ENCODE measurements at places on chromosomes 4 and X.

GRCh38 chrX:148691456-148691855 lies 191.0 kb downstream of the AFF2 start:
- DNase-seq = no peak

DNA sequence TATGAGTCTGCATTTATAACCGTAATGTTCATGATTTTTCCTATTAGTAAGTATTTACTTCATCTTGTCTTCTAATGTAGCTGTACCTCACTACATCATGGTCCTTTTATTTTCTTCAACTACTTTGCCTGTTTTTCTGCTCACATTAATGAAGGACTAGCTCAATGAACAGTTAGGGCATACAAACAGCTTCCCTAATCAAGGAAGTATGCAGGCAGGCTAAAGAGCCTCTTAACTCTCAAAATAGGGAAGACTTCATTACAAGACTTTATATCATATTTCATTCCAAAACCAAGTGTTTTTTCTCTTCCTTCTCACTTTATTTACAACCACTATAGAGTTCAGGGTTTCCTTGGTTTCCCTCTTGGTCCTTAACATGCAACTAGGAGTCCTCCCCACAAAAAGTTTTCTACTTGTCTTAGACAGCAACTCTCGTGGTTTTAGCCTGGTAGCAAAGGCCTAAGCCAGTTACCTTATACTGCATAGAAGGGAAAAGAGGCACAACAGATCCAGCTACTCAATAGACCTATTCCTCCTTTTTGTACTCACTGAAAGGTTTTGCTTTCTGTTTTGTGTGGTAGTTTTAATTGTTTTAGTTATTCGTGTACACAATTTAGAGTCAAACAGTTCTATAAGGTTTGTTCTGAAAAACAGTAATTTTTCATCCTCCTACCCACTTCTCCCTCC lies 40.8 kb downstream of the SMIM14 start:
- DNase-seq = no peak

DNA sequence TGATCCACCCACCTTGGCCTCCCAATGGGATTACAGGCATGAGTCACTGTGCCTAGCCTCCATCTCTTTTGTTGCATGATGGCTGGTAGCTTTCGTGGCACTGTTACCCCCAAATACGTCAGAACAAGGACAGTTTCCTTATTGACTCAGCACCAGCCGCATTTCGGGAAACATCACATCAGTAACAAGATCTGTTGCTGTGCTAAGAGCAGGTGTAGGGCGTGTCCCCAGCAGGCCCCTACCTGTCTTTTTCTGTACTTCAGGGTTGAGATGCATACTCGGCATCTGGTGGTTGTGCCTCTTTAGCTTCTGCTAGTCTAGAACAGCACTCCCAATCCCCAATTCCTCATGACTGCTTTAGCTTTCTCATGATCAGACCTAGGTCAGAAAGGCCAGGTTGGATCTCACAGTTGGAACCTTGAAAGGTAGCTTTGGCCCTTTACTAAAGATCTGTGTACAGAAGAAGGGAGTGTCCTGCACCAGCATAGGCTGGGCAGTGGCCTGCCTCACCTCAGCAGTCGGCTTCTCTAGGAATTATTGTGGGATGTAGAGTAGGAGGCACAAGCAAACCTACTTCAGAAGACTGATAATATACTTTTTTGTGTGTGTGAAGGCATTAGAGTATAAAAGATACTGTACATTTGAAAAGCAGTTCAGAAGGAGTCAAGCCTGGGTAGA lies 36.8 kb downstream of the NSD2 start:
- no peak for DNase-seq

GRCh38 chr4:38017609-38018008 lies 57.4 kb downstream of the PTTG2 start:
- DNase-seq = no peak

DNA sequence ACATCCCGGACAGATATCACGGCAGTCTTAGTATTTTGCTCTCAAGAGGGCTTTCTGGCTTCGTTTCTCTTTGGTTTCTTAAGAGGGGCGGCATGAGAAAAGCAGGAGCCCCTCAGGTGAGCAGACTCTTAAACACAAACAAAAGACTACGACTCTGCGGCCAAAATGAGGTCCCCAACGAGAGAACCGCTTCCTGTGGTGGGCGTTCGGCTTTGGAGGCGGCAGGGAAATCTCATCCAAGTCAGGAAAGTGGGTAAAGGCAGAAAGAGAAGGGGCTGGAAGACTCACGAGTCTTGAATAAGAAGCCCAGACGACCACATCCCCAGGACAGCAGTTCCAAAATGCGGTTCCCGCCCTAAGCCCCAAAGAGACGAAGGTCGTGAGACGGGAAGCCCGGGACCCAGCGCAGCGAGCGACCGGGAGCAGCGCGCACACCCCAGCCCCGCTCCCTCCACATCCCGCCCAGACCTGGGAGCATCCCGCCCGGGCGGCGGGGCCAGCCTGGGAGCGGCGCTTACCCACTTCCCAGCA lies 409 bp downstream of the UGDH start:
- no peak for DNase-seq

DNA sequence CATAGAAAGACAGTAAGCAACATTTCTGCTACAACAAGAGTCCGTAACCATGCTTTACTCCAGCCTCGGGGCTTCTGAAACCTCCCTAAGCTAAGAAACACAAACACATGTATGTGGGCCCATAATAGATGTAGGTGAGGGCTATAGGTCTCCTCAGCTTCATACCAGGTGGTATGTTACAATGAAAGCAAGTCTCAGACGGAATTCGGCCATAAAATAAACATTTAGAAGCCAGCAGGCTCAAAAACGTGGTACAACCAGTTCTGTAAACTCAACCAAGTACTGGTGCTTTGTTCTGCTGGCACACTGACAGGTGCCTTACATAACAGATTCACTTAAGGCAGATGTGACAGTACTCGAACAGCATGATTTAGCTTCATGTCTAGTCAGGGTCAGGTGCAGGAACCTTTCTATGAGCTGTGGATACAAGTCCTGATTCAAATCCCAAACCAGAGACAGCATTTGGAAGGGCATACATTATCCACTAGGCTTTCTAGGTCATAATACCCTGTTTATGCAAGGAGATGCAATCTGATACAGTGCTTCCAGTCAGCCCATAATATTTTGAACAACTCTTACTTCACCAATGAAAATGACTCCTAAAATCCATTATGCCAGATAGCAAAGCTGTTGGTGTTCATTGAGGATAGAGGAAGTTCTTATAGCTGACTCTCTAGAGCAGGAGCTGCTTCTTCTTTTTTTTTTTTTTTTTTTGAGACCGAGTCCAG lies 113.8 kb upstream of the ENPP6 start:
- DNase-seq = no peak

Data from retina (tissue), 1 donor.